SK-N-SH (cell line): ENCODE measurements at places on chromosomes 16 and 17.

- no peak for DNase-seq
These were observed 20.3 kb downstream of the XPO6 start for GRCh38 chr16:28191364-28191960.

DNA sequence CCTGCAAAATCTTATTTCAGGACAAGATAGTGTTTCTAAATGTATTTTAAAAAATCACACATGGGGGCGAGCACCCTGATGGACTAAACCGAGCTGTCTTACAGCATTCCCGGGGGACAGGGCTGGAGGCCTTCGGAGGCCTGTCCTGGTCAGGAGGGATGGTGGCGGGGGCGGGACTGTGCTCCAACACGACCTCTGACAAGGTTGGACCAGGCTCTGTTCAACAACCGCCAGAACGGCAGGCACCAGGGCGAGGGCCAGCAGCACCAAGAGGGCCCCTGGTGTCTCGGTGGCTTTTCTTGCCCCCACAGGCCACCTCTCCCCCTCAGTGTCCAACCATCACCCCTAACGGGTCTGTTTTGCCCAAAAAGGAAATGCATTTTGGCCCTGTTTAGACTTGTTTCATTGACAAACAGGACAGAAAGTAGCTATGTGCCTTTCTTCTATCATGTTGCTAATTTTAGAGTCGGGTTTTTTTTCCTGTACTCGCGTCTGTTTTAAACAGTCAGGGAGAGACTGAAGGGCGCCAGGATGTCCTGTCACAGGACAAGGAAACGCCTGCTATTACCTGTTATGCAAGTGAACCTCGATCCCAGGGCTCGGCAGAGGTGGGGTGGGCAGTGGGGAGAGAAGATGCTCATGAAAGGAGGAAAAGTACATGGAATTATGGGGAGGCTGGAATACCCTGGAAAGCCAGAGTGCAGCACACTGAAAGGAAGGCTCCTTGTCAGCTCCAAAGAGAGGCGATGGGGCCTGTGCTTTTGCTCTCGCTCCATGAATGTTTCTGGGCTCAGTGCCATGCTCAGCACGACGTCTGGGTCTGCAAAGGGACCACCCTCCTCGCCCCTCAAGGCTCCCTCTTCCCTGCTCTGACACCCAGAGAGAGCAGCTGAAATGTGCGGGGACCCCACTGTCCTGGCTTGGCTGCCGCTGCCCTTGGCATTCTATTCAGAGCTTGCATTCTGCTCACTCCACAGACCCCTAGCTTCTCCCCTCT is 11.9 kb downstream of the TMEM204 start:
- no peak for DNase-seq

DNA sequence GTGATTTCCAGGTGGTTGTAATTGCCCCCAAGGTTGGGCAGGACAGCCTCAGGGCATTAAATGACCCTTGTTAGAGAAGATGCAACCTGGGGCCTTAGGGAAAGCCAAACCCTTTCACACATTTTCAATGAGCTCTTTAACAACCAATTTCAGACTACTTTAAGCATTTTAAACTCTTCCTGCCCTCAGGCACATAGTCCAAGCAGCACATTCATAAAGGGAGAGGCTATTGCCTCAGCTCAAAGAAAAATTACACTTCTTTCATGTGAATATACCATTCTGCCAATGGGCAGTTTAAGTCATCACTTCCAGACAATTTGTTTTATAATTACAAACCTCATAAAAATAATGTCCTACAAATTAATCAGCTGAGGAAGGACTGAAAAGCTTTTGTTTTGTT is 544.5 kb downstream of the NPIPA7 start:
- no peak for DNase-seq

DNA sequence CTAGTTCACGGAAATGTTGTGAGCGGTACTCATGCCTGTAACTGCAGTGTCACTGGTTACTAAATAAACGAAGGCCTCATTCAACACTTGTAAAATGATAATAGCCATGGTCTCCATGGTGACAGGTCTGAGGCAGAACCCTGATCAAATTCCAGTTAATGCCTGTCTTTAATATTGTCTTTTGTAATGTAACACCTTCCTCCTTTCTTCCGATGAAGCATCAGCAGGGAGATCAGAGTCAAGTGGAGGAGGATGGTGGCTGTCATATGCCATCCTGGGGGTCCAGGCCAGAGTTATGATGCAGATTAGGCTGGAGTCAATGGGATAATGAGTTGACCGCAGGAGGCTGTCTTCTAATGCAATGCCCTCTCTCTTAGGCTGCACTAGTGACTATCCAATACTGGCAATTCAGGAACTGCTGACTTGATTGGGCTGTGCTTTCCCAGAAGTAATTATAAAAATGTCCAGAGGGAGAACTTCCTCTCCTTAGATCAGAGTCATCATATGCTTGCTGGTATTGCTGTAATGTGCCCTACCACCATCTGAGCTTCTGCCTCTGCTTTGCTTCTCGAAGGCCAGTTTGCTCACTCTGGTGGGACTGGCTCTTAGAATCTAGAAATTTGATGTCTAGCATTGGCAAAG is 419.1 kb downstream of the CA10 start:
- no peak for DNase-seq

- peak; percentile 37 for DNase-seq
These were observed 21.0 kb upstream of the PHB1 start for GRCh38 chr17:49435671-49436029.

DNA sequence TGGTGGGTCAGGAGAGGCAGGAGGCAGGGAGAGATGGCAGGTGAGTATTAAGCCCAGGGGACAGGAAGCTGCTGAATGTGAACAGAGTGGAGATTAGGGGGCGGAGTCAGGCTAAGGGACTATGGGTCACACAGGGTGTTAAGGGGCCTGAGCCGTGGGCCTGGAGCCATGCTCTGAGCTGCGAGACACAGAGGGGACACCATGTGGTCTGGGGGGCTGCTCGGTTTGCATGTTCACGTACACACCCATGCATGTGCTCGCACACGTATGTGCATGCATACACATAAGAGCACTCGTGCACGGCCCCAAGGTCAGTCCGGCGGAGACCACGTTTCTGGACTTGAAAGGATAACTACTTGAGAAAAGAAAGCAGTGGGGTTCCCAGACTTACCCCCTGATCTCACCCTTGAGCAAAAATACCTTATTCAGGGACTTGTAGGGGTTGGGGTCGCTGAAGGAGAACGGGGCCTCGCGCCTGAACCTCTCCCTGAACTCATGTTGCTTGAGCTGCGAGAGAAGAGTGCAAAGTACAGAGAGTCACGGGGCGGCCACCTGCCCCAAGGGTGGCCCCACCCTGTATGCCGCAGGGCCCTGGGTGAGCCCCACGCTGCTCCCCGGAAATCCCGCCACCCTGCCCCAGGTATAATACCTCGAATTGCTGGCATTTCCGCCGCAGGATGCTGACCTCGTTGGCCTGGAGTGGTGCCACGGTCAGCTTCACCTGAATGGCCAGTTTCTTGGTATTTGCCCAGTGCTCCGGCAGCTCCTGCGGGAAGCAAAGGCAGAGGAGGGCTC is 50.8 kb downstream of the DNAH17 start:
- no peak for DNase-seq

DNA sequence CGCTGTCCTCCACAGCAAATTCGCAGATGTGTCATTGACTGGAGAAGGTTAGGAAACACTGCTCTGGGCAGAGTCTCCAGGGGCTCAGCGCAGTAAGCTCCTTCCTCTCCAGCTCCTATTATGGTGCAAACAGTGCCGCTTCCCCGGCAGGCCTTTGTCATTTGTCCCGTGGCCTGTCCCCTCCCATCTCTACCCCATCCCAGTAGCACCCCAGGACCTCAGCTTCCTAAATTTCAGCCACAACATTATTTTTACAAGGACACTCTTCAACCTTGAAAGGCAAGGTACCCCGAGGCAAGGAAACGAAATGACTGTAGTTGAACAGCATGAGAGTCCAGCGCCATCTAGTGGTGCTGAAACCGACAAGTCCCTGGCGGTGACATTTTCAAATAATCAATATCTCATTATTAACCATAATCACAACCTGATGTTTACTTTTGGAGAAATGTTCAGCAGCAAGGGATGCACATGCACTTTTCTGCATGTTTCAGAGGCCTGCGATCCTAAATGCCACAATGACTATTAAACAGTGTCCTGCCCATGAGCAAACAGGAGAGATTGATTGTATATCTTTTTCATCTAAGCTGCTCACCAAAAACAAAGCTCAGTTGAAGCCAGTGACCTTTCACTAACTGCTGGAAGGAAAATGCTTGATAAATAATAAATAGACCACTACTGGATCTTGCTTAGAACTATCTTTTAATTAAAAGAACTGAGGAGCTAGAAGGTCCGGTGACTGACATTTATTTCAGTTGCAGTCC is 16.5 kb downstream of the MRPS23 start:
- DNase-seq: peak; percentile 77

GRCh38 chr17:61000911-61001310 is 323.3 kb downstream of the BCAS3 start:
- DNase-seq: no peak

- peak; percentile 64 for DNase-seq
These were observed 3.6 kb upstream of the UTS2R start for GRCh38 chr17:82367724-82368524.

- DNase-seq: no peak
These were observed 8.9 kb upstream of the USP31 start for GRCh38 chr16:23158114-23158513.

DNA sequence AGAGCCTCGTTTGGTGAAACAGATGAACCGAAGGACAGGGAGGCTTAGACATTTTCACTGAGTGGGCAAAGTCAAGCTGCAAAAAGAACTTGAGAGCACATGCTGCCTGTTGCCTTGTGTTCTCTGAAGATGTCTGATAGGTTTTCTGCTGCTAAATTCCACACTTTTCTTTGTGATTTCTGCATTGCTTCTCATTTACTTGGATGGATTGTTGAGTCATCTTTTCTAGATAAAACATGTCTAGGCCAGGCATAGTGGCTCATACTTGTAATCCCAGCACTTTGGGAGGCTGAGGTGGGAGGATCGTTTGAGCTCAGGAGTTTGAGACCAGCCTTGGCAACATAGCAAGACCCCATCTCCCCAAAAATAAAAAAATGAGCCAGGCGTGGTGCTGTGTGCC is 80.4 kb upstream of the CLEC18A start:
- no peak for DNase-seq

DNA sequence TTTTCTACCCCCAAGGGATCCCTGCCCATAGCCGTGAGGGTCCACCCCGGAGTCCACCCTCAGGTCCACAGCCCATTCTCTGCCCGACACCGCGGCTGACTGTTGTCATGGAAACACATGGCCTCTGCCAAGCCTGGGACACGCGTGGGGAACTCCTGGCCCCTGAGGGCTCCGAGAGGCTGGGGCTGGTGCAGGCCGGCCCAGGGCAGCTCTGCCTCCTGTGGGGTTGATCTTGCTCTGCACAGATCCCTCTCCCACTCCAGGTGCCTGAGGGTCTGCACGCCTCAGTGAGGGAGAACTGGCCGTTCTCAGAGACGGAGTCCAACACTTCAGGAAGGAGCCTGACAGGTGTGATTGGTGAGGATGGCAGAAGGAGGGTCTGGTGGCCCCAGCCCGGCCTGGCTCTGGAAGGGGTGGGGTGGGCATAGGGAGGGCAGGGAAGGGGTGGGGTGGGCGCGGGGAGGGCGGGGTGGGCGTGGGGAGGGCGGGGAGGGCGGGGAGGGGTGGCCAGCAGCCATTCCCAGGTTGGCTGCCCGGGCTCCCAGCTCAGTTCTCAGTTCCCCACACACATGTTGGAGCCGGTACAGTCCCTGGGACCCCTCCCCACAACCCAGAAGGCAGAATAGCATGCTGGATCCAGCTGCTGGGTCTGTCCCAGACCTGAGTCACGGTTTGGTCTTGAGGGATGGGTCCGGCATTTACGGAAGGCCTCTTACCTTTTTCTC is 6.4 kb downstream of the MRPL28 start:
- DNase-seq: peak; percentile 58

GRCh38 chr17:82687871-82688270 is 10.6 kb downstream of the RAB40B start:
- DNase-seq: no peak

- no peak for DNase-seq
These were observed 428.2 kb upstream of the MAF start for GRCh38 chr16:80028581-80029380.
